ENCODE measurements at places on chromosomes 7 and 10. TPM values are rescaled to one million over a fixed set of nuclear protein-coding genes. Genes with fewer than 3 reads are reported as not detected.

Gene TAS2R4
- total RNA-seq: 1.4 TPM

Gene PYROXD2
- total RNA-seq: 18.0 TPM

Gene PLEKHA1
- 29.2 TPM for total RNA-seq

Gene WNT2
- not detected for total RNA-seq

Gene STOX1
- total RNA-seq: 0.67 TPM

Gene GNGT1
- not detected for total RNA-seq

Gene SLC25A13
- total RNA-seq: 9.1 TPM

Gene C10orf67
- 0.20 TPM for total RNA-seq

Gene NKX2-3
- total RNA-seq: not detected

Gene MEST
- 8.7 TPM for total RNA-seq

Gene PTTG1IP2
- not detected for total RNA-seq

Gene CALML3
- not detected for total RNA-seq

Gene NUDT13
- total RNA-seq: 2.1 TPM

Gene MEOX2
- not detected for total RNA-seq

Gene BMPER
- total RNA-seq: not detected

Gene HOXA5
- total RNA-seq: not detected

Gene SCIN
- 0.69 TPM for total RNA-seq

Gene THNSL1
- 4.7 TPM for total RNA-seq

Gene LRRC18
- total RNA-seq: 0.25 TPM

Gene TOMM7
- 390 TPM for total RNA-seq

Measured in activated naive CD8-positive, alpha-beta T cell treated with anti-CD3 and anti-CD28 coated beads, Interleukin-2, amount 10 ng/mL, durations not matched to agents 7 days and 5 days (primary cell).